8988T (cell line): ENCODE measurements at places on chromosomes 2 and 18.

DNA sequence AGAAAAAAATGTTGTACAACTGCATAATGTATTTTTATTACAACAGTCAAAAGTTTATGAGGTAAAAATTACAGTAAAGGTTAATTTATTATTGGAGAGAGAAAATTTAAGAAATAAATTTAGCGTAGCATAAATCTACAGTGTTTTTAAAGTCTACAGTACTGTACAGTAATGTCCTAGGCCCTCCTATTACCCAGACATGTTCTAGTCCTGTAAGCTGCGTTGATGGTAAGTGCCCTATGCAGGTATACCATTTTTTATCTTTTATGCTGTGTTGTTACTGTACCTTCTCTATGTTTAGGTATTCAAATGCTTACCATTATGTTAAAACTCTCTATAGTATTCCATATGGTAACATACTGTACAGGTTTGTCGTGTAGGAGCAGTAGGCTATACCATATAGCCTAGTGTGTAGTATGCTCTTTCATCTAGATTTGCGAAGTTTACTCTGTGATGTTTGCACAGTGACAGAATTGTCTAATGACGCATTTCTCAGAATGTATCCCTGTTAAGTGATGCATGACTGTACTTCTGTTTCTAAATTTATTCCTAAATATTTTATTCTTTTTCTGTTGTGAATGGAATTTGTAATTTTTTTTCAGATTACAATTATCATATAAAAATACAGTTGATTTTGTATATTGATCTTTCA lies 24.5 kb downstream of the ABI2 start:
- no peak for DNase-seq

DNA sequence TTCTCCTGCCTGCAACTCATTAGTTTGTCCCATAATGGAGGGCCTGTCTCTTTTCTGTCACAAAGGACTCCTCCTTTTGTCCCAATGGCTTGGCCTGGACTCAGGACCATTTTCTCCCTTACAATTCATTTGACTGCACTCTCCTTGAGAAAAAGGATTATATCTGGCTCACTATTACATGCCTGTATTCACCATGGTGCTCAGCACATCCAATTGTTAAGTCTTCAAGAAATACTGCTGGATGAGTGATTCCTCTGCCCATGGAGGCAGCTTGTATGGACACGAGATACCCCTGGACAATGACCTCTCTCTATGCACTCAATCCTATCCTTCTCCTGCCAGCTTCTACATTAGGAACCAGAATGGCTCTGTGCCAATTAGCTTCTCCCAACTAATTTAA lies 47.0 kb downstream of the CHST9 start:
- DNase-seq, result no peak

DNA sequence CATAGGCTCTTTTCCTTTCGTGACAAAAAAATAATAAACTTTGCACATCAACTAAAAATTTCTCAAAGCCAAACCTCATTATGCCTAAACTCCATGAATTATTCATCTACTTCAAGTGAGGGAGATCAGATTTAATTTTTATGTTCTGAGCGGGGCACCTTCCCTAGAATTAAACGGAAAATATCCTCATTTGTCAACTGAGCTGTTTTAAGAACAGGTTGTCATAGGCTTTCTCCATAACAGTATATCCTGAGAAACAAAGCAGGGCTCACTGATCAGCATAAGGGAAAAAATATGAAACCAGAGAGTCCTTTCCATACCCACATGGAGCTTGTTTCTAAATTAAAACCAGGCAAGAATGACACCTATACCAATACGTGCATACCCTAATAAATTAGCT lies 131.5 kb upstream of the CHAC2 start:
- DNase-seq, result no peak

GRCh38 chr2:240346753-240347372 lies 88.6 kb upstream of the GPC1 start:
- DNase-seq, result no peak

DNA sequence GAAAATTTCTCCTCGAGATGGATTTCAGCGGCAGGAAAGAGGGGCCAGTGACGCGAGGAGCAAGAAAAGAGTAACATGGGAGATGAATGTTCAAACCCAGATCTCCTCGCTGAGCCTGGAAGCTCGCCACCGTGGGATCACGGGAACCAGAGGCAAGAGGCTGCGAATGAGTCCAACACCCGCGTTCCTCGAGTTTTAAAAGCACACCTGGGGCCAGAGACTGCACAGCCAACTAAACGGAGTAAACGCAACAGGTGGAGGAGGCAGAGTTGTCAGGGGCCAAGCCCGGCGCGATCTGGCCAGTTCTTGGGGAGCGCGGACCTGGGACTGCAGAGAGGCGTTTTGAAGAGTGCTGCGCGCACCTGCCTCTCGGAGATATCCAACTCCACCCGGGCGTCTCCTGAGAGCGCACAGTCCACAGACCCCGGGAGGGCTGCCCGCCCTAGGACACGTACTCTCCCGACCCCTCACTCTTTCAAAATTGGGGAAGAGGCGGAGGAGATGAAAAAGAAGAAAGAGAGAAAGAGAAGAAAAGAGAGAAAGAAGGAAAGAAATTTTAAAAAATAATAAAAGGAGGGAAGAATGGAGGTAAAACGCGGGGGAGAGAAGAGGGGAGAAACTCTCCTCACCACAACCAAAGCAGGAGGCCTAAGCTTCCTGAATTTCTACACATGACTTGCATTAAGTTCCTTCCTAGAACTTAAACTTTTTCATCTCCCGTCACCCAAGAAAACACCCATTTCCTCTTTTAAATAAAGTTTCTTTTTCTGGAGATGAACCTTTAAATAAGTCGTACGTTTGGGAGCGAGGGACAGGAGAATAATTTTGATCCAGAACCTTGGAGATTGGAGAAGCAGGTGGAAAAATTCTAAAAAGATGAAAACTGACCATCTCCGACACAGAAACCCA lies 5.3 kb upstream of the PAX3 start:
- no peak for DNase-seq

GRCh38 chr2:134912361-134912760 lies 6.3 kb upstream of the CCNT2 start:
- no peak for DNase-seq

- no peak for DNase-seq
Observed at GRCh38 chr2:120470041-120470965, 124.4 kb downstream of the INHBB start.

- DNase-seq, result peak; percentile 70
Observed at GRCh38 chr2:168247341-168248261, at the start of gene STK39. Gene STK39 (minus strand): TSS chr2:168247595. CDS start chr2:168247435, 160 bp downstream.

GRCh38 chr2:133418021-133418420 lies 150.2 kb downstream of the NCKAP5 start:
- DNase-seq, result no peak

- no peak for DNase-seq
Observed at GRCh38 chr2:104866883-104867812, 13.2 kb downstream of the POU3F3 start.

DNA sequence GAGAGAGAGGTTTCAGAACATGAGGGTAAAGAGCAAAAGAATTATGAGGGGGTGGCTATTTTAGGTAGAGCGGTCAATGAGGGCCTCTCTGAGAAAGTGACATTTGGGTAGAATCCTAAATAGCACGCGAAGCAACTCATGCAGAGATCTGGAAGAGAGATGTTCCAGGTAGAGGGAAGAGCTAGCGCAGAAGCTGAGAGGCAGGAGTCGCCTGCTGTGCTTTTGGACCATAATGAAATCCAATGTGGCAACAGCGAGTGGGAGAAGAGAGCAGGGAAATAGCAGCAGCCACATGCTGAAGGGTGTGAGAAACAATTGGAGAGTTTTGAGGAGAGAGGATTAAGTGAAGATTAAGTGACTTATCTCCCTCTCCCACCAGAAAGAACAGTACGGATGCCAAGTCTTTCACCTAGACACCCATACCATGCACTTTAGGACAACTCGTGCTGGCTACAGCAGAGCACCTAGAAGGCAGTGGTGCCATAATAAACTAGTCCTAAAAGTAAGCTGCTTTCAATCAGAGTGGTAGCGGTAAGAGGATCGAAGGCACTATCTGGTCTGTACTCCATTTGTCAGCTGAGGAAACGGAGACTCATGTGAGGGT lies 129.7 kb downstream of the LRP2 start:
- no peak for DNase-seq

DNA sequence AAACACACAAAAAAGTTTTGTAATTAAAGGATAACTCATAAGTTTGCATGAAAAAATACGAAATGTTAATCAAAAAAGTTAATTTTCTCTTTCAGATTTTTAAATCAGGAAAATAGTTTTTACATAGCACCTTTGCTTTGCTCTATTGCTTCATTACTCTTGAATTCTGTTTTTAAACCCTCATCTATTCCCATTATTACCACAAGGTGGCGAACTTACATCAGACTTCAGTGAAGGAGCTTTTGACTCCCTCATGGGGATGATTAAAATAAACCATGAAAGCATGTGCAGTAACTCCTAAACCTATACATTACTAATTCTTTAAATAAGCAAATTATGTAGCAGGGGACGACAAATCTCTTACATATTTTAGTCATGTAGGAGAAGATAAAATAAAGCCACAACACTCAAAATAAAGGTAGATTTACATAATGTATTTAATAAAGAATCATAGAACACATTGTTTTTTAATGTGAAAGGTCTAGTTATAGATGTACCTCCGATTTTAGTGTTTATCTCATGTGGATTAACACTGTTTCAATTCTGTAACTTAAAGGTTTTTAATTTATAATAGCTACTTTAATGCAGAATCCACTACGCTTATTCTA lies 105.2 kb downstream of the NETO1 start:
- DNase-seq, result no peak

- no peak for DNase-seq
Observed at GRCh38 chr18:74294526-74294925, 2.8 kb upstream of the CYB5A start.

DNA sequence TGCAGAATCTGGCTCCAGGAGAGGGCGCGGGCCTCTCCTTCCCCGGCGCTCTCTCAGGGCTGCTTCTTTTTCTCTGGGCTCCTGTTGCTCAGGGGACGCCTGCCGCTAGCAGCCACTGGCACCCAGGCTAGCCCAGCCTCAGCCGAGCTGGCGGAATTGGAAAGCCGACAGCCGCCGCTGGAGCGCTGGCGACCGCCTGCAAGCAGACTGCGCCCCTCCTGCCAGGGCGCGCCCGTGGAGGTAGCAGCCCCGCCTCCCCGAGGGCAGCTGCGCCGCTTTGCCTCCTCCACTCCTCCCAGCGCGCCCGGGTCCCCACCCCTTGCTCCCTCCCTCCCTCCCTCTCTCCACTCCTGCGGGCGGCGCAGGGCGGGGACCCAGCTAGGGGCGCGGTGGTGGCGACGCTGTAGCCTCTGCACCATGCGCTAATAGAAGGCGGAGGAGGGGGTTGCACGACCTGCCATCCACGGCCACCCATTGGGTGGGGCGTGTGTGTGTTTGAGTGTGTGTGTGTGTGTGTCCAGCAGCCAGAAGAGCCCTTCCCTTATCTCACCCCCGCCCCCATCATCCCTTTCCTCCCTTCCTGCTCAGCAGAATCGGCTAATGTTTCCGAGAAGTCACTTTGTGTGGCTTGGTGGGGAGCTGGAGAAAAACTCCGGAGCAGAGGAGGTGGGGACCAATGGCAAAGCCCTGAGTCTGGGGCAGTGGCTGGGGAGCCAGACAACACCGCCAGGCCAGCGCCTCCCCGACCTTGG lies at the start of gene SCN9A:
TSS of gene SCN9A (minus strand) at position 209 of the 752 bp plus-strand sequence. CDS start 64,188 bp downstream, outside the sequence.
- DNase-seq, result peak; percentile 35

GRCh38 chr18:69895066-69896047 lies 52.3 kb downstream of the CD226 start:
- no peak for DNase-seq

DNA sequence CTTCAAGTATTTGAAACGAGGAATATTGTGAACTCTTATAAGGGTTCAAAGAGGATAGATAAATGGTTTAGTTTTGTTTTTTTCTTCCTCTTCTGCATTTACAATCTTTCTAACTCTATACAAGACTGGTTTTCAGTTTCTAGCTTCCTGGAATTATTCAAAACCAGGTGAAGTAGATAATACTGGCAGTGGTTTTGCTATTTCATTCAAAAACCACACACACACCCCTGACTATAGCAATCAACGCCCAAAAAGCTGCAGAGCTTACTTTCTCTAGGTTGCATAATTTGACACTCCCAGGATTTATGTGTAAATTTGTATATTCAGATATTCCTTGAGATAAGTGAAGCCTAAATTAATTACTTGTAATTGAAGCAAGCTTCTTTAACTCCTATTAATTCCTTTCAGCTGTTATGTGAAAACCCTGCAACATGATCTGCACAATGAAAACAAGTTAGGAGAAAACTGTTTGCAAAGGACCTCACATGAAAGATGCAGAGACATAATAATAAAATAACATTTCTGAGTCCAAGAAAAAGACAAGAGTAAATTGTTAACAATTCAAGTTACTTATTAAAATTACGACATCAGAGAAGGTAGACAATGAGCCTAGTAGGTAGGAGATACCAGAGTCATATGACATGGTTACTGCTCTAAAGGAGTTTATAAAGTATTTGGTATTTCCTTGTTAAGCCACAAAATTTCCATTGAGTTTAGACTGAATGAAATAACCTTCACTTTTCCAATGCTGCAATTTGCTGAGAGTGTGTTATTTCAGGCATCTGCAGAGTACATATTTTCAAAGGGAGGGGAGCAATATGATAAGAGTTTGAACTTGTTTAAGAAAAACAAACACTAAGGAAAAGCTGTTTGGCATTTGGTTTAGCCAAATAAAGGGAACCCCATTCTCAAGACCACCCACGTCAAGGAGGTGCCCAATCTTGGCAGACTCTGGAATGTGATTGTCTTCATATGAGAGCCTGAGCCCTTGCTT lies 1.6 kb upstream of the NFE2L2 start:
- DNase-seq, result no peak

- no peak for DNase-seq
Observed at GRCh38 chr18:45166341-45166835, 448.9 kb upstream of the SLC14A2 start.

- no peak for DNase-seq
Observed at GRCh38 chr2:188333751-188334524, 42.3 kb downstream of the GULP1 start.

GRCh38 chr2:171271971-171272436 lies 111.3 kb upstream of the TLK1 start:
- DNase-seq, result peak; percentile 19

DNA sequence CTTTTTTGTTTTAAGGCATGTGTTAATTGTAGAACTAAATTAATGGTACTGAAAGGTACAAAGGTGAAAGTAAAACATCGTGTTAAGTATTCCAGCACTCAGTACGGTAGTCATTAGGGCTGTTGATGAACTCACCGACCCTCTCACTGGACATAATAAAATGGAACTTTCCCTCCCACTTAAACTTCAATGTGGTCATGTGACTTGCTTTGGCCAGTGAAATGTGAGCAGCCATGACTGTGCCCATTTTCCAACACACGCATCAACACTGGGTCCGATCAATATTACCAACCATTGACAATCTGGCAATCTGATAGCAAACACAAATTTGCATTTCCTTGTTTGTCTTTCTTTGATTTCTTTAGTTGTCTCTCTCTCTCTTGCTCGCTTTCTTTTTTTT lies 125.1 kb downstream of the SPP2 start:
- no peak for DNase-seq
